Mammary epithelial cell (primary cell): ENCODE measurements at places on chromosomes 11 and 22.

- peak; percentile 22 for DNase-seq
Measured at GRCh38 chr11:24588081-24588480, 91.2 kb downstream of the LUZP2 start.

GRCh38 chr11:10699072-10699471, 5.5 kb upstream of the IRAG1 start:
- no peak for DNase-seq

DNA sequence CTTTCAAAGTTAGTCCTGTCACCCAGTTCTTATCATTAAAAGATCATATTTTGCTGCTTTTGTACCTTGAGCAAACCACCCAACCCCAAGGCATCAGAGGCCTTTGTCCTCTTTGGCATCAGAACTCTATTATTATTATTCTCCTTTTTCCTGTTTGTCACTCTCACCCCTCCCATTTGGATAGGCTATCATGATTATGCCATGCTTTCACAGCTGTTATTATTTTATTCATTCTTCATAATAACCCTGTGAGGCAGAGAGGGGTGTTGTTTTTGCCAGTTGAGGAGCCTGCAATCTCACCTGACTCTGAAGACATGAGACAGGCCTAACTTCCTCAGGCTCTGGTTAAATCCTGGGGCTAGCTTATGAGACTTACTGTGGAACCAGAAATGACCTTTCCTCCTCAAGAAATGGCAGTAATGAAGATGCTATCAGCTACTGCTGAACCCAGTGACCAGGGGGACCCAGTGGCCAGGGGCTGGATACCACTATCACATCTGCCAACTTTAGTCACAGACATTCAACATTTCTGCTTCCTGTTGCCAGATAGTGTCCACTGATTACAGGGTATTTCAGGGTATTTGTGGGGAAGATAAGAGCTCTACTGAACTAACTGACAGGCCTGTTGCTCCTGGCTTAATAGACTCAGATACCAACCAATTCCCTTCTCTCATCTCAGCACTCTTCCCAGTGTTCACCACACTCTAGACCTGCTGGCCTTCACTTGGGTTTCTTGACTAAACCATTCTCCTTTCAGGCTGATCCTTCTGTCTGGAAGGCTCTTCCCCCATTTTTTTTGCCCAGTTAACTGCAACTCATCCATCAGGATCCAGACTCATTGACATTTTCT, 11.8 kb upstream of the SWAP70 start:
- DNase-seq: no peak

DNA sequence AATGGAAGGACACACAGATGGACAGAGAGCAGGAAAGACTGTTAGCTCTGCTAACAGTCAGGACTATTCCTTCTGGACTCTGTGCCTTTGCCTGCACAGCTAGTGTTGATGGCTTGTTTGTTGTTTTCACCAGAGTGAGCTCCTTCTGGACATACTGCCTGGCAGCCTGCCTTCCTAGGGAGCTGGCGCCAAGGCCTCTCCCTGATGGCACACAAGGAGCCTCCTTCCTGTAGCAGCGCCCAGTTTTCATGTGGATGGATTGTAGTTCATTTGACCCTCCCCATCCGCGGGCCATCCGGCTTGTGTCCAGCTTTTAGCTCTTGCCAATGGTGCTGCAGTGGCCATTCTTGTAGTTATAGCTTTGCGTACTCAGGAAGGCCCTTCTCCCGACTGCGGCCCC, 16.6 kb upstream of the BCR start:
- no peak for DNase-seq

DNA sequence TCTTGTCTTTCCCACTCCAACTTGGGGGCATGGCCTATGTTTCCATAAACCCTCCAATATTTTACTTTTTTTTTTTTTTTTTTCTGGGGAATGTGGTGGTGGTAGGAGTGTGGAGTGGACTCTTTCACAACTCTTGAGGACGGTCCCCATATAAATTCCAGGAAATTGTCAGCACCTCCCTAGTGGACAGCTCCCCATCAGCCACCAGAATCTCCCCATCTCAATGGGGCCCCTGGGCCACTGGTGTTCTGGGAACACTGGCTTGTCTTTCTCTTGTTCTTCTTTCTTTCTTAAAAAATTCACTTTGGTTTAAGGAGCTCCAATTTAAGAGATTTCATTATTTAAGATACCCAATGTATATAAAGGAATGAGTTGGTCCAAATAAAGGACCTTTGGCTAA, 74.1 kb downstream of the ADM start:
- no peak for DNase-seq

DNA sequence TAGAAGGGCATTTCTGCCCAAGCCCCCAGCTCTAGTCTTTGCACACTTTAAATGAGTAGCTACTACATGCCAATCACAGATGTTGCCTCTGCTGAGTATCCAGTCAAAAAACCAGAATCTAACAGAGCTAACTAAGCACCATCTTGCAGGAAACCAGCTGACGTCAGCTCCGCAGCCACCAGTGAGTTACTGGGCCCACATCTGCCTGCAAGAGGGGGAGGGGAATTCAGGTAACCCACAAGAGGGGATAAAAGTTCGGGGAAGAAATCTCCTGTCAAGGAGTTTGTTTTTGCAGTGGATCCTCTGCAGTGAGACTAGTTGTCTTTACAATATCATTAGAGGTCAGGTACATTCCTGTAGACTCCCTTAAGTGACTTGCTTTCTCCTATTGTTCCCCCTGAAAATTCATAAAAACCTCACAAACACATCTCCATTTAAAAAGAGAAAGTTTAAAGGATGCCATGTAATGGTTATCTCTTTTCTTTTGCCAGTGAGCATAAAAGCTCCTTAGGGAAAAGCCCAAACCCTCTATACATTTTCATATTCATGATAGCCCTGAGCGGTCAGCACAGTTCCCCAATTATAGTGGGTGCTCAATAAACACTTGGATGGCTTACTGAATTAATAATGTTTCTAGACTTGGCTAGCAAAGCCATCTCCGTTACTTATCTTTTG, 9.3 kb downstream of the CD44 start:
- no peak for DNase-seq

- DNase-seq: no peak
Measured at GRCh38 chr11:134882141-134882540, 470.1 kb upstream of the B3GAT1 start.

GRCh38 chr11:821512-822371, 3.0 kb downstream of the PNPLA2 start:
- DNase-seq: no peak

- DNase-seq: no peak
Measured at GRCh38 chr22:36330127-36330526, 57.6 kb downstream of the MYH9 start.

GRCh38 chr11:34305193-34305592, 52.6 kb downstream of the ABTB2 start:
- DNase-seq: no peak

GRCh38 chr22:17924735-17925364, 99.5 kb downstream of the MICAL3 start:
- DNase-seq: peak; percentile 63

GRCh38 chr22:49418943-49419342, 408.7 kb downstream of the BRD1 start:
- no peak for DNase-seq
